ENCODE measurements at places on chromosomes 6 and 20.
A peak's percentile ranks its signal among the peaks of the same experiment; 100 is the strongest.

DNA sequence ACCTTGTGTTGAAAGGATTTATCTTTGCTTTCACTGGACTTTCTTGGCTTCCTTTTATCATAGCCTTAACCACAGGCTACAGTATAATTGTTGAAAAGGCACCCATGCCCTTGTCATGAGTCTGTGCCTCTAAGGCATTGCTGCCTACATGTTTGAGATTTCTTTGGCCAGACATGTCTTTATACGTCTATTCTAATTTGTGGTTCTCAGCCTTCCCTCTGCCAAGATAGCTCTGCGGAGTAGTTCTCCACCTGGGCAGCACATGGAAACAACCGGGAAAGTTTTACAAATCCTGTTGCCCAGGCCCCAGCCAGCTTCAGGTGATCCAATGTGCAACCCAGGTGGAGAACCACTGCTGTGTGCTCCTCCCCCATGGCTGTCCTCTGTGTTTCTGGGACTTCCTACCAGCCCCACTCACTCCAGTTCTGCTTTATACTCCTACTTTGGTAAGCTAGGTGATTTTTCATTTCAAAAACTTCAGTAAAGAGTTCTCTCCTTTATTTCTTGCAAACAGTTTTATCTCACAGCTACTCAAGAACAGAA lies 159.6 kb upstream of the MYLIP start:
- DNase-seq: no peak

DNA sequence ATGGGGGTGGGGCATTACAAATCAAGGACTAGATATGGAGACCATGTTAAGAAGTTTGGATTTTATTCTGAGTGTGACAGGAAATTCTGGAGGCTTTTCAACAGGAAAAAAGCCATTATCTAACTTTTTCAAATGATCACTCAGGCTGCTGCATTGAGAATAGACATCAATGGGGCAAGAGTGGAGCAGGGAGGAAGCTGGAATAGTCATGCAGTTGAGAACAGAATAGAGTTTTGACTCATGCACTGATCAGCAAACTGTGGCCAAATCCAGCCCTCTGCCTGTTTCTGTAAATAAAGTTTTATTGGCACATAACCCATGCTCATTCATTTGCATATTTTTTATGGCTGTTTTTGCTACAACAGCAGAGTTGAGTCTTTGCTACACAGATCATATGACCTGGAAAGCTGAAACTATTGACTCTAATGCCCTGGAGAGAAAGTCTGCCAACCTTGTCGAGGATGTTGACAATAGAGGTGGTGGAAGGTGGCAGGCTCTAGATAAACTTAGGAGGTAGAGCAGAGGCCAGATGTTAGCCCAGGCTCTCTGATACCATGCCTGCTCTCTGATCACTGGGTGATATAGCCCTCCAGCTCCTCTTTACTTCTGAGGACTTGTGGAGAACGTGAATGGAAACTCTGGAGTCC lies 441.8 kb downstream of the PTPRT start:
- peak; percentile 8 for DNase-seq

- peak; percentile 15 for DNase-seq
These were observed 425.1 kb downstream of the UTRN start for GRCh38 chr6:144710207-144710606.

DNA sequence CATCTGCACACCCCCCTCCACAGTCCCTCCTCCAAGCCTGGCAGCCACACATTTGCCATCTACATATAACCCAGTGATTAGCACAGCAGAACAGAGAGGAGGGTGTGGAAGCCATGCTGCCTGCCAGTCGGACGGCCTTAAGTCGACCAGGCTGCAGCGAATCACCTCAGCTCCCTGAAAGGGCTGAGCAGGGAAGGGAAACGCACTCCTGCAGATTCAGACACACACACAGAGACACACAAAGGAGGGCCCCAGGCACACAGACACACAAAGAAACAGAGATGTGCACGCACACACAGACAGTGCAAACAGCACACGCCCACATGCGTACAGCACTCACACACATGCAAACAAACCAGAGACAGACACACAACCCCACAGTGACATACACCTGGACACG lies 11.2 kb upstream of the SIRPA start:
- DNase-seq: no peak

GRCh38 chr6:158506601-158507000 lies 53.3 kb upstream of the TMEM181 start:
- peak; percentile 93 for DNase-seq

- DNase-seq: no peak
These were observed 200.1 kb downstream of the TMEM242 start for GRCh38 chr6:157123234-157123633.

DNA sequence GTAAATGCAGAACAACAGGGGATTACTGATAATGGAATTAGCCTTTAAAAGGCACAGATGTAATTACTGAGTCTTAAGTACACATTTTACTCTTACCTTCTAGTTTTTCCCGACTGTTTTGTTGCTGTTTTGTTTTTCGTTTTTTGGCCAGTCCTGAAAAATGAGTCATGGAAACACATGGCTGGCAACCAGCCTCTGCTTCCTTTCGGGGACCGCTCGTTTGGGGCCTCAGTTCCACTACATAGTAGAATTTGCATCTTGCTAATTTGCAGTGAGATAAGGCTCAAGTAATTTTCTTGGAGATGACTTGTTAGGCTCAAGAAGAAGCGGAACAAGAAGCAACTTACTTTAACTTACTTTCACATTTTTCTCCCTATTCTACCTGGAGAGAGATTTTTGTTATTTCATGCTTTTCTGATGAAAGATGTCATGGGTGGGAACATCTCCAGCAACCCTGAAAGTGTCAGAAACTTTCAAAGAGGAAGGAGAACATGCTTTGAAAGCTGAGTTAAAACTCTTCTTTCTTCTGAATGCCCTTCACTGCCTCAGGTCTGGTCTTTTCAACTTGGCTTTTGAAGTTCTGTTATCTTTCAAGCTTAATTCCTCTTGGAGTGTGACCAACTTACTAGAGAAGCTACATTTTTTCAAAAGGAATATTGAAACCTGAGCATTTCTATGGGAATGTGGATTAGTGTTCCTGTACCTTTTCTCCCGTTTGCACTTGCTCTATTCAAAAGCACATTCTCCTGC lies 71.5 kb upstream of the HDAC2 start:
- DNase-seq: peak; percentile 34

- peak; percentile 19 for DNase-seq
These were observed 1299.4 kb upstream of the MAP3K7 start for GRCh38 chr6:91886183-91886795.

DNA sequence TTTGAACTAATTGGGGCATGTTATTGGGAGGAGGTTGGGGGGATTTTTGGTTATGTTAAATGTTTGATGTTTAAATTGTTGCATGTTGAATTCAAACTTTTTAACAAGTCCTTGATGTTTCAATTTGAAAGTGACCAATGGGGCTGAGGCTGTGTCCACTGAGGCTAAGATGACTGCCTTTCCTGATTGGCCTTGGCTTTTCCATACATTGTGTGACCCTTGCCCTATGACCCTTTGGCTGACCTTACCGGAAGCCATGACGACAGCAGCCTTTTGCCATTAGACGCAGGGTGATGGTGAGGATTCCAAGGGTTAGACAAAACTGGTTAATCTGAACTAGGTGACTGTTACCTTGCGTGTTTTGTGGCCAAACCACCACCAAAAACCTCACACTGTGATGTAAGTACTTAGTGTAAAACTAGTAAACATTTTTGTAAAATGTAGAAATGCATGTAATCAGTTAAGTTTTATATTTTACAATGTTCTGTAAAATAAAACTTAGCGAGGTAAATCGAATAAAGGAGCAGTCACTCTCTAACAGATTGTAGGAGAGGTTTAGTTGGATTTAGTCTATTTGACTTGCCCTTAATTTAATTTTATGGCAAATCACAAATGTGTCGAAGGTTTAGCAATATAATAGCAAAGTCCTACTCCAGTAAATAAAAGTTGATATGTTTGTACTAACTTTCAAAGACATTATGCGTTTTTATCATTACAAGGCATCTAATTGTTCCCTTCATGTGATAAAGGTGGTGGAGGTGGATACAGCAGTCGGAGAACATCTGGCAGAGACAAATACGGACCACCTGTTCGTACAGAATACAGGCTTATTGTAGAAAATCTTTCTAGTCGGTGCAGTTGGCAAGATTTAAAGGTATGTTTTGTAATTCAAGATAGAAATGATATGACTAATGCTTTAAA lies 1.6 kb downstream of the SRSF6 start:
- DNase-seq: peak; percentile 40

- DNase-seq: no peak
These were observed 199.0 kb downstream of the ARHGAP18 start for GRCh38 chr6:129510950-129511349.

- no peak for DNase-seq
These were observed 54.2 kb downstream of the QKI start for GRCh38 chr6:163468738-163469137.

DNA sequence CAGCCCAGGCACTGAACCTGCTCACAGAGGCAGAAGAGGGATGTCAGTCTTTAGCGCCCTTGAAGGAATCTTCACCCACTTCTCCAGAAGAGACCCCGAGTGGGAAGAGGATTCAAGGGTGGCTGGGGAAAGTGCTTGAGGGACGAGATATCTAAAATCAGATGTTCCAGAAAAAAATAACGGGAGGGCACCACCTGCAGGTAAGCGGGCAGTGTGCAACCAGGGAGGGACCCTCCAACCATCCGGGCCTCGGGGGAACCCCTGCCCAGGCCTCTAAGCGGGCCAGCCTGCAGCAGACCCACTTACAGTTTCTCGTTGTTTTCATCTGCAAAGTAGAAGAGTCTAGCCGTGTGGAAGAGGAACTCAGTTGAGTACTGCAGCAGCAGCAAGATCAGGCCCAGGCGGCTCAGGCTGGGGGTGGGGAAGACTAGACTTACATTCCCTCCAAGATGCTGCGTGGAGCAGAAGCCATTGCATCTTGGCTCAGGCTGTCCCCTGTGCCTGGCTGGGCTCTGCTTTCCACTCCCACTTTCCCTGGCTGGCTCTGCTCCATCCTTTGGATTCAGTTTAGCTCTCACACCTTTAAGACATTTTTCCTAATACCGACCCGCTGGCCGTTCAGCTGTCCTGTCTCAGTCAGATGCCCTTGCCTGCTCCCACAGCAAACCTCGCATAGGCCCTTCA lies 71.0 kb downstream of the TRAM2 start:
- no peak for DNase-seq

DNA sequence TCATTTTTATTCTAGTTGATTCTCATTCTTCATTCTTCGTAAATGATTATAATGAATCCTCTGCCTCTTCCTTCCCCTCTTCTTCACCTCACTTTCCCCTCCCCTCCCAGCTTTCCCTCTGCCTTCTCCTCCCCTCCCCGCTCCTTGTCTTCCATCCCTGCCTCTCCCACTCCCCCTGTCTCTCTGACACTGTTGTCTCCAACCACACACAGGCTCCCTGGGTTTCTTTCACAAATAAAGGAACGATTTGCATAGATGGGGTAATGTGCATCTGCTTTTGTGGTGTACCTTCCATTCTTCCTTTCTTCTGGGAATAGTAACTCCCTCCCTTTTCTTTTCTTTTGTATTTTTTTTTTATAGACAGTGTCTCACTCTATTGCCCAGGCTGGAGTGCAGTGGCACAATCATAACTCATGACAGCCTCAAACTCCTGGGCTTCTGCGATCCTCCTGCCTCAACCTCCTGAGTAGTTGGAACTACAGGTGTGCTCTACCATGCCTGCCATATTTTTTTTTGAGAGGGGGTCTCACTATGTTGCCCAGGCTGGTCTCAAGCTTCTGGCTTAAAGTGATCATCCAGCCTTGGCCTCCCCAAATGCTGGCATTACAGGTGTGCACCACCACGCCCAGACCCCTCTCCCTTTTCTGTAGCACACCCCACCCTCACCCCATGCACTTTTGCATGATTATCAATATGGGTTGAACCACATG lies 318.6 kb downstream of the PRKN start:
- DNase-seq: peak; percentile 5

GRCh38 chr6:80607811-80608391 lies 501.4 kb downstream of the BCKDHB start:
- peak; percentile 90 for DNase-seq

- DNase-seq: no peak
These were observed 129.8 kb downstream of the PREX1 start for GRCh38 chr20:48697845-48698491.

- DNase-seq: peak; percentile 98
These were observed 72.4 kb upstream of the BACH2 start for GRCh38 chr6:90369024-90369519.

GRCh38 chr6:54515013-54515412 lies 206.8 kb downstream of the TINAG start:
- no peak for DNase-seq

GRCh38 chr20:32404017-32404416 lies 45.9 kb downstream of the ASXL1 start:
- DNase-seq: no peak

DNA sequence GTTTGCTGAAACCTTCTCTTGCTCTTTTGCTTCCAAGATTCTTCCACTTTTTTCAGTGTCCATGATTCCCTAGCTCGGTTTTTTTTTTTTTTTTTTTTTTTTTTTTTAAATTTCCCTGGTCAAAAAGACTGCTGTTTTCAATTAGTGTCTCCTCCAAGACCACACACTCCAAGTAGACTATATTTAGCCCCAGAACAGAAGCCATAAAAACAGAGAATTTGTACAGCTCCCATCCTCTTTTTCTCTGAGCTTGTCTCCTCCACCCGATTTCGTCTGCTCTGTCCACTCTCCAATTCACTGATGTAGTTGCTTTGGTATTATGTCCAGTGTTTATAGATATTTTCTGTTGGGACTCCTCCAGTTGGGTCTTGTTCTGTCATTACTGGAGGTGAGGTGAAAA lies 37.6 kb downstream of the RSPH3 start:
- no peak for DNase-seq

GRCh38 chr6:44456070-44456965 lies 68.8 kb downstream of the CDC5L start:
- DNase-seq: peak; percentile 63

DNA sequence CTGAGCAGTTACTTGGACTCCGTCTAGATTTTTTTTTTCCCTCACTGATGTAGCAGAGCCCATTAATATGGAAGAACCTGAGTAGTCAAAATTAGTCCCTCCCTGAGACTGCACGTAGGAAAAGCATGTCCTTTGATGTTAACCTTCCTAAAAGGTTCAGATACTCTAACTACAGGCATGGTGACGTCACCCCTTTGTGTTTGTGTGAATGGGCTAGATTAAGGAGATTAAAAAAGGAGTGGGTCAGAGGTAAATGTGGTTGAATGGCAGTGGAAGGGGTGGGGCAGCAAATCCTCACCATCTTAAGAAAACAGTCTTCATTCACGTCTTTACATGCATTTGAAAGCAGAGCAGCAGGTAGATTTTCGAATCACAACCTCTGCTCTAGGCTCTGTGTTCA lies 521.1 kb downstream of the TFAP2B start:
- DNase-seq: peak; percentile 88

- DNase-seq: no peak
These were observed 311.5 kb downstream of the LAMA2 start for GRCh38 chr6:129194306-129194941.

GRCh38 chr6:147841547-147842148 lies 333.2 kb downstream of the SAMD5 start:
- DNase-seq: no peak

All from mesendoderm (in vitro differentiated cells).